NCI-H2227 treated with DMSO at 0.1 percent for 48 hours (cell line): ENCODE measurements at places on chromosomes 11 and 22.

DNA sequence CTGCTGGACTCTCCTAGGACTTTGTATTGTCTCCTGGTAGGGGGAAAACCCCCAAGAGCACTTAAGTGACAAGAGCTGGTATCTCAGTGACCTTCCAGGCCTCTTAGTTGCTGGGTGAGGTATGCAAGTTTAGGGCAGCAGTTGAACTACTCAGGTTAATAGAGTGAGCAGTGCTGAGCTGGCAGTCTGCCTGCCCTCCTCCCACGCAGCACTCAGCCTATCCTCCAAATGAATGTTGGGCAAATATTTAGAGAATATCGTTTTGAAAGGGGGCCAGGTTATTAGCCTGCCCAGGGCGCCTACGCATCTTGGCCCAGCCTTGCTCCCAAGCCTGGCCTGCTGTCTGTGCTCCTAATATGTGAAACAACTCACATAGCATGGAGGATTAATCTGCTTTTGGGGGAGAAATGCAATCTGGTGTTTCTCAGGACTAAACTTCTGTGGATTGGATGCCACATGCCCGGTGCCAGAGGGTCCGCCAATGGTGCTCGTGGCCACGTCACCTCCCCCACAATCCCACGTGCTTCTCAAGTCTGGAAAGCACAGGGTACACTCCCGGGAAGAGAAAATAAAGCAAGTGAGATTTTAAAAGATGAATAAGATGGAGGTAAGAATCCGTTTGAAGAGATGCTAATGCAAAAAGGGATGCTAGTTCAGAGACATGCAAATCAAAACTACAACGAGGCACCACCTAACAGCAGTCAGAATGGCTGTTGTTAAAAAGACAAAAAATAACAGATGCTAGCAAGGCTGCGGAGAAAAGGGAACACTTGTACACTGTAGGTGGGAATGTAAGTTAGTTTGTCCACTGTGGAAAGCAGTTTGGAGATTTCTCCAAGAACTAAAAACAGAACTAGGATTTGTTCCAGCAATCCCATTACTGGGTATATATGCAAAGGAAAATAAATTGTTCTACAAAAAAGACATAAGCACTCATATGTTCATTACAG lies 67.7 kb downstream of the SPON1 start:
- DNase-seq = no peak

DNA sequence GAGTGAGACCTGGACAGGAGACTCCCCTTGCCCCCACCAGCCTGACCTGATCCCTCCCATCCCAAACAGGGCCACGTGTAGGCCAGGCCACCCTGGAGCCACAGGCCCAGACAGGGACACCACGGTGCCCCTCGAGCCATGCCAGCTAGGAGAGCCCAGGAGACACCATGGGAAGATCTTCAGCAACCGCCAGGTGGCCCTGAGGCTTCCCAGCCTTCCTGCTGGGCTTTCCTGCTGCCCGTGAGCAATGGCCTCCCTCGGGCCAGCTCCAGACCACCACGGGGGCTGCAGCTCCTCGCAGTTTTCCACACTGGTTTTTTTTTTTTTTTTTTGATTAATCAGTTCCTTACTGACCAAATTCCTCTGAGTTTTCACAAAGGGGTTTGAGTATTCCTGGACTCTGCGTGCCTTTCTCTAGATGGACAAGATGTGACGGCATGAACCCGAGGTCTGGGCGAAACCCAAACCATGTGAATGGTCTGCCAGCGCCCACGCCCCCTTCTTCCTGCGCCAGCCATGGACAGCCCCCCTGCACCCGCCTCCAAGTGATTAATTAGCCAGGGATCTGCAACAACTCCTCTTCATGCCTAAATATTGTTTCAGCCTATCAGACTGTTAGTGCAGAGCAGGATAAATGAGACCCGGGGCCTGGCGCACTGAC lies 40.9 kb downstream of the TBX1 start:
- no peak for DNase-seq

DNA sequence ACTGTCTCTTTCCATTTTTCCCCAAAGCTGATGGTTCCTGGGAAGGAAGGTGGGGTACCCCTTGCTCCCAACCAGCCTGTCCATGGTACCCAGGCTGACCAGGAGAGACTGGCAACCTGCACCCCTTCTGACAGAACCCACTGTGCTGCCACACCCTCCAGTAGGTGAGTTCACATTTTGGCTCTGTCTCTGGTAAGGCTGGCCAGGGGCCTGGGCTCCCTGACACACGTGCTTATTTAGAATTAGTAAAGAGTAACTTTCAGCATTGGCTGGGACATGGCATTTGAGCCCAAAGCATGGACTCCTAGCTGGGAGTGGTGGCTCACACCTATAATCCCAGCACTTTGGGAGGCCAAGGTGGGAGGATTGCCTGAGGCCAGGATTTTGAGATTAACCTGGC lies 35.1 kb downstream of the ARHGAP1 start:
- DNase-seq = no peak

- DNase-seq = peak; percentile 16
These were observed at the start of gene BATF2 for GRCh38 chr11:64996710-64997380. TSS of gene BATF2 (minus strand) at chr11:64996971. CDS start at chr11:64996914, 57 bp downstream.

- DNase-seq = peak; percentile 55
These were observed 4.4 kb downstream of the KCNJ11 start for GRCh38 chr11:17384002-17384511.

DNA sequence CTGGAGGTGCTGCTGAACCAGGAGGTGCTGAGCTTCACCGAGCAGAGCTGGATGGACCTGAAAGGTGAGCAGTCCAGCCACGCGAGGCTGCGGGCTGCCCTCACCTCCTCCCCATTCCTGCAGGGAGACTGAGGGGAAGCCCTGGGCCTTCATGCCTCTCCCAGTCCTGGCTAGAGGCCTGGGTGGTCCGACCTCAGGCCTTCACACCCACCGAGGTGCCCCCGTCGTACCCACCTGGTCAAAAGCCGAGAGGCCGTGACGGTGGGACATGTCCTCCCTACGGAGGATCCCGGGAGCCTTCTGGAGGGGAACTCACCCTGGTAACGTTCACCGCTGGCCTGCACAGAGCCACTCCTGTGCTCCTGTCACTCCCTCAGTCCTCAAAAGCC lies 5.1 kb downstream of the SUSD2 start:
- no peak for DNase-seq

DNA sequence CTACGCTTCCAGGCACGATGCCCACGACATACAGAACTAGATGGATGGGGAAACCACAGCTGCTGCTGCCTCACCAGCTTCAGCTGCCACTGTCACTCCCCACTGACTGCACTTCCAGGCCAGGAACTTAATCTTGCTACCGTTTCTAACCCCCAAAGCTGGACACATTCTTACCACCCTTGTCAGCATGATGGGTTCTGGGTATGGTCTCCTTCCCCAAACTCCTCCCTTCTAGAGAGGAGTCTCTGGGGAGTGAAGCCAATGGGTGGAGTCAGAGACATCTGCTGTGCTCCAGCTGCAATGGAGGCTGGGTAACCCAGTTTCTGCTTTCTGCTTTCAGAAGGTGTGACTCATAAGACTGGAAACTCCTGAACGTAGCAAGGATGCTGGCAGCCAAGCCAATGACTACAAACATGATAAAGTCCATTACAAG lies 87.0 kb upstream of the THY1 start:
- DNase-seq = no peak

DNA sequence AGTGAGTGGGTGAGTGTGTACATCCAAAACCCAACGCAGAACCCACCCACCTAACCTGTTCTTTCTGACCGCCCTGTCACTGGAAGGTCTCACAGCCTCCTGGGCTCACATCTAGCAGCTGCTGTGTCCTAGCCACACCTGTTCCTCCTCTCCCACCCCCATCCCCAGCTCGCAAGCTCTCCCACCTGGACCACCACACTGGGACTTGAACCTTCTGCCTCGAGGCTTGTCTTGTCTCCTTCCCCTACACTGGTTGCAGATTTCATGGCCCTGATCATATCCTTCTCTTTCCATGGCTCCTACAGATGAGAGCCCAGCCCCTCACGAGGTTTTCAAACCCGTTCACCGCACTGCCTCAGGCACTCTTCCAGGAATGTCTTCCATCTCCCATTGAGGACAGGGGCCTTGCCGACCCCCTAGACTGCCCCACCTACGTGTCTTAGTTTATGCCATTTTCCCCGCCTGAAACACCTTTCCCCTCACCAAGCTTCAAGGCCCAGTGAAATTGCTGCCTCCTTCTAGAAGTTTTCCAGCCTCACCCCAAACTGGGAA lies 6.7 kb downstream of the IFITM10 start:
- no peak for DNase-seq

DNA sequence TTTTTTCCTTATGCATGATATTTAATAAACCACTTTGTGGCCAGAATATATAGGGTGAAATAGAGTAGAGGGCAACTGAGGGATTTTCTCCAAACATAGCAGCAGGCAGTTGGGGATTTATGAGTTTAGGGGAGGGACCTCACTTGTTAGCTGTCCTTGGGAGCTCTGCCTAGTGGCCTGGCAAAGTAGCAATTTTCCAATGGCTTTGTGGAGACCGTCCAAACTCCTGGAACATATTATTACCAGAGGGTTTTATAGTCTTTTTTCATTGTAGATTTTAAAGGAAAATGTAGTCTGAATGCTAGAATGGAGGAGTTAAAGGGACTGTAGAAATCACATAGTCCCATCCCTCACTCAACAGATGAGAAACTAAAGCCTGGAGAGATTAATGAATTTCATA lies 32.3 kb downstream of the AMOTL1 start:
- peak; percentile 24 for DNase-seq

GRCh38 chr11:40295466-40295865 lies 1164.0 kb downstream of the LRRC4C start:
- no peak for DNase-seq

DNA sequence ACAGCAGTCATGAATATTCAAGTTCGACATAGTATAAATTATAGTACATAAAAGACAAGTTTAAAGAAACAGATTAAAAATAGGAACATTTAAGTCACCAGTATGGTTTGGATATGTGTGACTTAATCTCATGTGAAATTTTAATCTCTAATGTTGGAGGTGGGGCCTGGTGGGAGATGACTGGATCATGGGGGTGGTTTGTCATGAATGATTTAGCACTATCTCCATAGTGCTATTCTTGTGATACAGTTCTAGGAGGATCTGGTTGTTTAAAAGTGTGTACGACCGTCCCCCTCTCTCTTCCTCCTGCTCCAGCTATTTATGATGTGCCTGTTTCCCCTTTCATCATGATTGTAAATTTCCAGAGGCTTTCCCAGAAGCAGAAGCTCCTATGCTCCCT lies 3.3 kb downstream of the KDM4E start:
- no peak for DNase-seq

DNA sequence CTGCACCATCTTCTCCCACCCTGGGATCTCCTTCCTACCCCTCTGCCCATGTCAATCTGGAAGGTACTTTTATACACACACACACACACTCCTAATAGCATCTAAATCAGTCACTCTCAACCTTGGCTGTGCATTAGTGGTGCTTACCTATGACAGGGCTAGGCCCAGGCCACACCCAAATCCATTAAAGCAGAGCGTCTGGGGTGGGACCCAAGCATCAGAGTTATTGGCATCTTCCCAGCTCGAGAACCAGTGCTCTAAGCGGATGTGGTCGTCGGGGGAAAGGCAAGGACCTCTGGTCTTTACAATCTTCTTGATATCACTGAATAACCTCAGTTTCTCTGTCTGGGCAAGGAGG lies 194.6 kb downstream of the TRIM29 start:
- no peak for DNase-seq

- DNase-seq = no peak
These were observed 23.7 kb downstream of the GNB1L start for GRCh38 chr22:19831016-19831415.

- no peak for DNase-seq
These were observed 1.7 kb downstream of the TRPM5 start for GRCh38 chr11:2442589-2442988.

- no peak for DNase-seq
These were observed 59.2 kb downstream of the MED15 start for GRCh38 chr22:20566420-20567260.

DNA sequence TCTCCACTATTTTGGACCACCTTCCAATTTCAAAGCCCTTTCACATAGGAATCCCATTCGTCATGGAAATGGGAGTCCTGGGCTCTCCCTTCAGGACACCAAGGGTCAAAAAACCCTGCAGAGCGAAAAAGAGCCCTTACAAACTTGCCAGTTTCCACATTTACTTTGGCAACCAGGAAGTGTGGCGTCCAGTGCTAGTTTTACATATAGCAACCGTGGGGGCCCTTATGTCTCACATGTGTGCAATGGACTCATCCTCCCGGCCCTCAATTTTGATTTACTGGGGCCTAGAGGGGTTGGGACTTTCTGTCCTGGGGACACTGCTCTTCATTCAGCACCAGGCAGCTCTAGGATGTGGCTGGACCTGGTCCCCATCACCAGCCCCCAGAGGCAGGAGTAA lies 33.7 kb downstream of the DAGLA start:
- DNase-seq = no peak

GRCh38 chr22:44463151-44463550 lies 34.9 kb downstream of the RTL6 start:
- no peak for DNase-seq
